ENCODE measurements at places on chromosomes 6 and 20.

GRCh38 chr6:87658516-87658915 is 43.5 kb downstream of the AKIRIN2 start:
- DNase-seq = no peak

DNA sequence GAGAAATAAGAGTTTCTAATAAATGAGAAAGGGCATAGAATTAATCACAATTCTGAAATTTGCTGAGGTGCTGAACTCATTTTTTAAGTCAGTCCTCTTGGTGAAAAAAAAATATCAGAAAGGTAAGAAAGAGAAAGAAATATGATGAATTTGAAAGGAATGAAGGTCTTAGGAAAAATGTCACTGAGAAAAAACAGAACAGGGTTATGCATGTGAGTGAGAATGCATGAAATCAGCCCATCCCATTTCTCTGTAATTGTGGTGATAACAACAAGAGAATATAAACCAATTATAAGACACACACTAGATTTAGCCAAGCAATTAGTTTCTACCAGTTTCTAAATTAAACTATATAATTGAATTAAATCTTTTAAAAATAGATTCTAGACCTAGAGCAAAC is 138.9 kb downstream of the TBX18 start:
- no peak for DNase-seq

DNA sequence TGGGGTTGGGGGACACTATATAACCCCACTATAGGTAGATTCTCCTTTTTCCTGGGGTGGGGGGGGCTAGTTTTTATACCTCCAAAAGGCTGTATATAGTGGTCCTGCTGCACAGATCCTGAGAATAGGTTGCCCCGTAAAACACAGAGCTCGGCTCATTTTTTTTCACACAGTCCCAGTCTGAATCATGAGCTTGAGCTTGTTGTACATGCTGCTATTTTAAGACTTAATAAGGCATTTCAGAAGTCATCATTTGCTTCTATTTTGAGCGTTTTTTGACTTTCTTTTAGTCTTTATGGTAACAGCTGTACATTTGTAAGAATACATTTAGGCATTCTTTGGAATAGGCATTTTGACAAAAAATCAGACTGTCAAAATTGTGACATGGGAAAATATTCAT is 30.5 kb downstream of the SLC9A8 start:
- DNase-seq = no peak

DNA sequence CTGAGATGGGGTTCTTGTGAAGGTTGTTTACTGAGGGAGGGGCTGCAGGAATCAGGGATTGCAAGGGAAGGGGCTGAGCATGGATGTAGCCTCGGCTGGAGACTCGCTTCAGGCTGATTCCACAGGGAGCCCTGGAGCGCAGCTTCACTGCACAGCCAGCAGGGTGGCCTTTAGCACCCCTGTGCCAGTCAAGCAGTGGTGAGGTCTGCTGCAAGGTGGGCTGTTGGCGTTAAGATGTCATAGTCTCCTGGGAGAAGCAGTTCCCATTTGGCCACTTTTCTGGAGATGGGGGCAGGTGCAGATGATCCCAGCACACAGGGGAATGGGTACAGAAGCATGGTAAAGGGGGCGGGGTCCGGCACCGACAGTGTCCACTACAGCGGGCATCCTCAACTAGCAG is 126.3 kb downstream of the TOX2 start:
- no peak for DNase-seq

DNA sequence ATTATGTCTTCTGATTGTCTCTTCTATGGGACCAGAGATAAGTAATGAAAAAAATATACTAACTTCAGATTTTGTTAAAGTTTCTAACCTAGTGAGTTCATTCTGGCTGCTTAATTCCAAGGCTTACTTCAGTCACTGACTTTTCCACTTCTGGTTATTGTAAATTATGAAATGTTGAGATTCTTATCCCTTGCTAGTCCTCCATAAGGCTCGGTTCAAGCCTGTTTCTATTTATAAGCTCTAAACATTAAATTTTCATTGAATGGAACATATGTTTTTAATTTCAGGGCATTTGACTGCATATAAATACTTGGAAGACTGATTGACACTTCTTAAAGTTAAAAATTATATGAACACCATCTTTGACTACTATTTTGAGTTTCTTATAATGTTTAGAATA is 23.6 kb upstream of the NKAIN2 start:
- no peak for DNase-seq

- DNase-seq = no peak
Observed at GRCh38 chr6:120869397-120869796, 464.9 kb downstream of the TBC1D32 start.

- DNase-seq = no peak
Observed at GRCh38 chr6:77626426-77626825, 26.4 kb upstream of the MEI4 start.

GRCh38 chr6:151379933-151380847 is 11.2 kb downstream of the ZBTB2 start:
- no peak for DNase-seq

- DNase-seq = no peak
Observed at GRCh38 chr6:42051268-42051653, 937 bp downstream of the TAF8 start.

- DNase-seq = no peak
Observed at GRCh38 chr6:16961577-16961976, 140.3 kb upstream of the STMND1 start.

DNA sequence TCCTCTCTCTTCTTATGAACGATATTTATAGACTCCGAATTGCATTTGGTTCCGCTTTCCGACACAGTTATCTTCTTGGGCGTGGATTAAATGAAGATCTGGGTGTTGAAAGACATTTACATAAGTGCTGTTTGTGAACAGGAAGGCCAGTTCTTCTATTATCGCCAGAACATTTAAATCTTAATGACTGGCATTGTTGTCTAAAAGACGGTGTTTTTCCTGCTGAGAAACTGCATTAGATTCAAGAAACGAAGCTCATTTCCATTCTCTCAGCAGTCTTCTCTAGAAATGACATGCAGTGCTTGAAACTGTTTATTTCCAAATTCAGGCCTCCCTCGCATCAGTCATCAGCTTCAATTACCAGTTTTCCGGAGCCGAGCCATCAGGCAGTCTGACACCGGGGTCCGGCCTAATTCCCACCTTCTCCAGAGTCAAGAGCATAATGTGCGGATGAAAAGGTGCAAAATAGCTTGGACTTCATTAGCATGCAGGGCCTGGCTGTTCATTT is 16.0 kb downstream of the LINC00237 start:
- no peak for DNase-seq

GRCh38 chr6:140264431-140264830 is 890.0 kb upstream of the CITED2 start:
- no peak for DNase-seq

DNA sequence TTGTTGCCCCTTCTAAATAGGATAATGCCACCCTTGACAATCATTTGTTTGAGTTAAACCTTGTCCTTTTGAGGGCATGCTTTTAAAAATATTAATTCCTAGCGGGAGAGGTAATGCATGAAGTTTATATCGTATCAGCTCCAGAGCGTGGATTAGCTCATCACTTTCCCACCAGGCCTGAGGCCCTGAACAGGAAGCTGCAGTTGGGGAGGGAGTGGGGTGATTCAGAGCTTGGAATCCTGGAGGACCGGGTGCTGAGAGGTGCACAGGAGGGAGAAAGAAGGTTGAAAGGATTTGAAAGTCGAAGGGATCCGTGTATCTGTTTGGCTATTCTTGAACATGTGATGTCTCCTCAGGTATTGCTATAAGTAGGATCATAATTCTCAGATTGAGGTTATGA is 25.0 kb downstream of the ZDHHC14 start:
- no peak for DNase-seq

DNA sequence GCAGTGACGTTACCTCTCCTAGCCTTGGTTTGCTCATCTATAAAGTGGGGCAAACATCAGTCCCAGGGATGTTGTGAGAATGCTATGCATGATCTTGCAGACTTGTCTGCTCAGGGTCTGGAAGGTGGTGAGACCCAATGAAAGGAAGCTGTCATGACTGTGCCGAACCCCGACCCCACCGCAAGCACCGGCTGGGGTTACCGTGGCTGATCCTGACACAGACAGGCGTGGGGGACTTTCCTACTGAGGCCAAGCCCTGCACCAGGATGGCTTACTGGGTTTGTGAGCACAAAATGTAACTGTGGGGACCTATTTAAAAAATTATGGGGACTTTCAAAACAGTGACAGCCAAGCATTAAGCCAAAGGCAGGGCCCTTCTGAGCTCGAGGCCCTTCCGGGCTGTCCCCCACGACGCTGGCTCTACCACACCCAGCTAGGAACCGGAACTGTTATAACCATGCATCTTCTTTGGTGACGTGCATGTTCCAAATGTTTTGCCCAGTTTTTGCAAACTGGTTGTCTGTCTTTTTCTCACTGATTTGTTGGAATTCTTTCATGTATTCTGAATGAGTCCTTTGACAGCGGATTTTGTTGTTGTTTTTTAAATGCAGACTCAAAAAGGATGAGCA is 76.6 kb upstream of the PMEPA1 start:
- no peak for DNase-seq

DNA sequence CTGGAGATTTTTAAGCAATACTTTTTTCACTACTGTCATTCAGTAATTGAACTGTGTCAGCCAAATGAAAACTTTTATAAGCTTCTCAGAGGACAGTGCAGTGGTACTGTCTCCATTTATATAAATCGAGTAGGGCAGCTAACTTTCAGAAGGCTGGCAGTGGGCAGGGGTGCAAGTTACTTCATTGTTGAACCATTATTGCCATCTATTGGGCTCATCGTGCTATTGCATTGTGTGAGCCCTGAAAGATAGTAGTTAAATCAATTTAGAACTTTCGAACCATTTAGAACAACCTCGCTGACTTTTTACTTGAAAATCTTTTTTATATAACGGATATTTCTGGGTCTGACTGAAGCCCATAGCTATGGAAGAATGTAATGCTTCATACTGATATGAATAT is 347.8 kb upstream of the PLCB4 start:
- peak; percentile 23 for DNase-seq

DNA sequence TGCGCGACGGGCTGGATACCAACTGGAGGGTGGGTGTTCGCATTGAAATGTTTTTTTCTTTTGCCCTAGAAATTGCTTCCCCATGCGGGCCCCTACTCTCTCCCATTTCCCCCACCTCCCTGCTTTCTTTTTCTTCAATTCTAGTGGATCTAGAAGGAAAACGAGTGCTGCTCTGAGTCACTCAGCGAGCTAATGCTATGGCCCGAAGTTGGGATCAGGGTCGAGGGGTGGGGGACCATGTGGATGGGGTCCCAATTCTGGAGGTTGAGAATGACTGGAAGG is 71.5 kb downstream of the SOX4 start:
- no peak for DNase-seq

- no peak for DNase-seq
Observed at GRCh38 chr20:7975851-7976414, 35.7 kb upstream of the HAO1 start.

DNA sequence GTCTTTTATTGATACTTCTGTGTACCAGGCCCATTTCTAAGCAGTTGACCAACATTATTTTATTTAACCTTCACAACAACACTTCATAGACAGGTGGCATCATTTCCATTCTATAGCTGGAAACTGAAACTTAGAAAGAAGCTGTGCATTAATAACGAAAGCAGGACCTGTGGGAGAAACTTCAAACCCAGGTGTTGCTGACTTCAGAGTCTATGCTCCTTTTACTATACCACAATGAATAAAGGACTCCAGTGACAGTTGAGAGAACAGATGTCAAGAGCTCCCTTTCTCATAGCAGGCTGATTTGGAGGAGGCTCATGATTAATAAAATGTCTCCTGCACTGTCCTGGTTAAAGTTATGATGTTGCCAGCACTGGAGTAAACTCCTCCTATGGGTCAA is 56.6 kb upstream of the POU3F2 start:
- no peak for DNase-seq

- no peak for DNase-seq
Observed at GRCh38 chr6:39610221-39610620, 115.0 kb downstream of the KIF6 start.

DNA sequence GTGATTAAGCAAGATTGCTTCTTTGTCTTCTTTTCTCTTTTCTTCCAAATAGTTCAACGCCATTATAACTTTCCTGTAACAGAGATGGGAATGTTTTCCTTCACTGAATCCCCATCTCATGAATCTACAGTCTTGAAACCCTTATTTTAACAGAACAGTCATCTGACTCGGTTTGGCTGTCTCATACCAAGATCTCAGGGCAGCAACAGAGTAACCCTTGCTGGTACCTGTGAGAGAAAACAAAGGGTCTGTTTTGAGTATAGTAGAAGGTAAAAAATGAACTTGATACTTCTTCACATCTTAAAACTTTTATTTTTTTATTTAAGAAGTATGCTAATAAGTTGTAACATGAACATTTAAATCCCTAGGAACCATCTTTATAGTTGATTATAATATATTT is 19.6 kb upstream of the DSE start:
- no peak for DNase-seq

DNA sequence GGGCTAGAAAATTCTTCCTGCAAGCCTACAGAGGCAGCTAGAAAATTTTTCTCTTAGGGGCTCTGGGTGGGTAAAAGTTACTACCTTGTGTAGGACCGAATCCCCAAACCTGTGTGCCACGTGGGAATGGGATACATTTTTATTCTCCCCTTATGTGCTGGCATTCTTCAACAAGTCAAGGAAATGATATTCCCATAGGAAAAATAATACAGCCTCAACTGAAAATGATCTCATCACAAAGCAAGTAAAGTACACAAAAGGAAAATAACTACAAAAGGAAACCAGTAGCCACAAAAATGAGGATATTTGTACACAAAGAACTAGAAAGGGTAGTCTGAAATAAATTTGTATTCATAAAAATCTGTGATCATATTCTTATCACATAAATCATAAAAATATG is 298.1 kb downstream of the LAMA2 start:
- DNase-seq = no peak

DNA sequence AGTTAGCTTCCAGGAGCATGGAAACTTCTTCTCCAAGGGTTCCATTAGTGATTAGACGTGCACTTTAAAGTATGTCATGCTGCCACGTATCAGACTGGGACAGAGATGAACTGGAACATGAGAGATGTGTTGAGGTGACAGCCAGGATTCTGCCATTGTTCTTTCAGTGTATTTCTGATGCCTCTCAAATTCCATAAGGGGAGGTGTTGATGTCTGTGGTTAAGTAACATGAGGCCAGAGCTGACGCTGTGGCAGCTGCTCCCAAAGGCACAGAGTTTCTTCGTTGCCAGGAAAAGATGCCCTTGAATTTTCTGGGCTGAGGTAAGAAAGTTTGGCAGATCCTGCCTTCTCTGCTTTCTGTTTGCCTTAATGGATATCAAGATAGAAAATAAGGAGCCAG is 63.5 kb downstream of the TRMT6 start:
- DNase-seq = no peak

Data from SW 1271 (cell line).